ENCODE measurements at places on chromosomes 6 and 20.

DNA sequence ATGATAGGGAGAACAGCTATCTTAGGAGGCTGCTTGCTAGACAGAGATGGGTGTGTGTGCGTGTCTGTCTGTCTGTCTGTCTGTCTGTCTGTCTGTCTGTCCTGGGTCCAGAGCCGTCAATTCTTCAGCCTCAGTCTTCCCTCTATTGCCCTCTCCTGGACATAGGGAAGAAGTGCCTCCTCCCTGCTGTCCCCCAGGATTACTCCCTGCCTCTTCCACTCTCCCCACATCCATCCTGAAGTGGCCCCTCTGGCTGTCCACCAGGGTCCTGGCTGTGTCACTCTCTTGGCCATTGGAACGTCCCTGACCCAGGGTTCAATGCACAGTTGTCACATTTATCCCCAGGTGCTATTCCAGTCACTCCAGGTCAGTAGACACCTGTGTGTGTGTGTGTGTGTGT lies 10.2 kb downstream of the TREML2 start:
- no peak for DNase-seq

GRCh38 chr20:32796981-32797451 lies 22.7 kb upstream of the MAPRE1 start:
- no peak for DNase-seq

DNA sequence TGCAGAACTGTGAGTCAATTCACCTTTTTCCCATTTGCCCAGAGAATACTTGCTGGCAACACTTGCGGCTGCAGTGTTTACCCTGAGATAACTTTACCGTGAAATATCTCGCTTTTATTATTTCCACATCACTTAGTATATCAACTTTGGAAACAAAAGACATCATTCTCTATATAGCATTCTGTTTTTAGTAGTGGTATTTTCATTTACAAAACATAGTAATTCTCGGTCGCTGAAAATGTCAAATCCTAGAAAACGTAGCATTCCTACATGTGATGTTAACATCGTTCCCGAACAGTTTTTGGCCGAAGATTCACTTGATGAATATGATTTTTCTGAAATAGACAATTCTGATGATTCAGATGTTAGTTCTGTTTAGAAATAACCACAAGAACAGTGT lies 52.0 kb downstream of the NHLRC1 start:
- no peak for DNase-seq

GRCh38 chr6:101395345-101395744 lies 1.8 kb downstream of the GRIK2 start:
- DNase-seq = no peak

GRCh38 chr20:19181552-19181951 lies 30.9 kb upstream of the SLC24A3 start:
- no peak for DNase-seq

- peak; percentile 63 for DNase-seq
Observed at GRCh38 chr6:146027586-146028251, 1.1 kb upstream of the GRM1 start.

DNA sequence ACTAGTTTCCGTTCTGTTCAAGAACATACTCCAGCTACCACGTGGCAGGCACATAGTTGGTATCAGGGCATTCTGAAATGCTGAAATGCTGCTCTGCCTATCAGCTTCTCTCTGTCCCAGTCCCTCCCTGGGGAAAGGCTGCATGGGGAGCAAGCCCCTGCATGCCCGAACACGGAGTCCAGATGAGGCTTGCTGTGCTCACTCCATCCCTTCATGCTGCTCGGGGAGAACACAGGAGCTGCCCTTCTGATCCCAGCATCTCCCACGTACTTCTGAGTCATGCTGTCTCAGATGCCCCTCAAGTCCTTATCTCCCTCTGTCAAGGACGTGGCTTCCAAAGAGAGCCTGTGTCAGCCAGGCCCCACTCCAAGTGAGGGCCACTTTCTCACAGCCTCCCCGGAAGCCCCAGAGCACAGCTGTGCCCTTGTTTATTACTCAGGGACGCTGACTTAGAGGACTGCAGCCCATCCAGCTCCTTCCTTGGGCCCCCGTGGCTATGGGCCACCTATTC lies 29.4 kb downstream of the THBS2 start:
- DNase-seq = no peak

DNA sequence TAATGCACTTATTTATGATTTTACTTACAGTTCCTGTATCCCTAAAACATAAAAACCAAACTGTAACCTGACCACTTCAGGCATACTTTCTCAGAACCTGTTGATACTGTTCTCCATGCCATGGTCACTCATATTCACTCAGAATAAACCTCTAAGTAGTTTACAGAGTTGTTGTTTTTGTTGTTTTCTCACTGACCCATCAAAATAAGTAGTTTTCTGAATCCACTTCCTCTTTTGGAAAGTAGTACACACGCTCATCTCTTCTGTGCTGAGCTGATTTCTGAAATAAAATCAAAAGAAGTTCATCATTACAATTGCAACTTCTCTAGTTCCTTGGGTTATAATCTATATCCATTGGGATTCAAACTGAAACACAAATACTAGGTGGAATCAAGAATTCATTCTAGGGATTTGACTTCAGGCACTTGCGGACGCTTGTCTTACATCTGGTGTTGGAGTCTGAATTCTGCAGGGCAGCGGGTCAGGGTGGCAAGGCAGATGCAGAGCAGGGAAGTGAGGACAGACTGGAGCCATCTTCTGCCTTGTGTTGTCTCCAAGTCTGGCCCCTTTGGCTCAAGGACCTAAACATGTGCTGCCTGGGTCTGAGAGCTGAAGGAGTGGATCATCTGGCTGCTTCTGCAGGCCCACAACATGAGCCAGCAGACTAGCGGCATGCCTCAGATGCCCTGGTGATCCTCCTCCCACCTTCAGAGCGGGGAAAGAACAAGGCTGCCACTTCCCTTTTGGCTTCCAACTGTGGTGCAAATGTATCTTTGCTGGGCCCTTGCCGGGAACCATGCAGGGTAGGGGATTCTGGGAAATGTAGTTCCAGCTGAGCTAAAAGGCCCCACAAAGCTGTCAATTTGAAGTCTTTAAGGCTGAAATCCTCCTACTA lies 167.9 kb upstream of the MYLIP start:
- no peak for DNase-seq

DNA sequence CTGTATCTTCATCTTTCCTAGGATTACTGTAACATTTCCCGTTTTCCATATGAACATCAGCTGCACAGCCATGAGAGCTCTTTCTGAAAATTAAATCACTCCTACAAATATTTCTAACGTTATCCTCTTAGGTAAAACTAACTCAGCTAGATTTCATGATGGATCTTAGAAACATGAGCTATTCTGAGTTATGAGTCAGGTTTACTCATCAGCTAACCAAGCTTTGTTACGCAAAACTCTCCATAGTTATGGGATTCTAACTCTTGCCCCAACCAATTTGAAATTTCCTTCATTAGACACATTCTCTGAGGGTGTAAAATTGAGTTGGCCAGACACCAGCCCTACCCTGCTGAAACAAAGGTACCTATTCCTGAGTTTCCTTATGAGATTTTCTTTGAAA lies 14.0 kb downstream of the DEFB110 start:
- DNase-seq = no peak

- peak; percentile 76 for DNase-seq
Observed at GRCh38 chr6:7673063-7673536, 52.8 kb upstream of the BMP6 start.

GRCh38 chr20:37531856-37532255 lies 4.2 kb upstream of the BLCAP start:
- no peak for DNase-seq

DNA sequence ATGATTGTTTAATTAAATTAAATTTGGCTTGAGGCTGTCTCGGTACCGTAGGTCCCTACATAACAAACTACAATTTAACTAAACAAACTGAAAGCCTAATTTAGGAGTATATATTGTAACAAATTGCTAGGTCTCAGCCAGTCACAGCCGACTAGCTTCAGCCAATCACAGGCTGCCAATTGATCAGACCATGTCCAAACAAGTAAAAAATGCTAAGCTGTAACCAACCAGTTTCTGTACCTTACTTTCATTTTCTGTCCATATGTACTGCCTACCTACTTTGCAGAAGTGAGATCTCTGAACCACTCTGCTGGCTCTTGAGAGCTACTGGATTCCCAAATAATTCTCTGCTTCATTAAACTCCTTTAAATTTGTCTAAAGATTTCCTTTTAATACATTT lies 648.0 kb upstream of the GJE1 start:
- DNase-seq = no peak
